Stimulated activated naive CD4-positive, alpha-beta T cell (primary cell): ENCODE measurements at places on chromosomes 12 and 14.

- DNase-seq: no peak
Observed at GRCh38 chr12:119060847-119061796, 79.8 kb downstream of the SRRM4 start.

GRCh38 chr12:14846876-14847580 lies 3.7 kb upstream of the ART4 start:
- DNase-seq: no peak

GRCh38 chr12:45017916-45018315 lies 33.0 kb downstream of the DBX2 start:
- no peak for DNase-seq

DNA sequence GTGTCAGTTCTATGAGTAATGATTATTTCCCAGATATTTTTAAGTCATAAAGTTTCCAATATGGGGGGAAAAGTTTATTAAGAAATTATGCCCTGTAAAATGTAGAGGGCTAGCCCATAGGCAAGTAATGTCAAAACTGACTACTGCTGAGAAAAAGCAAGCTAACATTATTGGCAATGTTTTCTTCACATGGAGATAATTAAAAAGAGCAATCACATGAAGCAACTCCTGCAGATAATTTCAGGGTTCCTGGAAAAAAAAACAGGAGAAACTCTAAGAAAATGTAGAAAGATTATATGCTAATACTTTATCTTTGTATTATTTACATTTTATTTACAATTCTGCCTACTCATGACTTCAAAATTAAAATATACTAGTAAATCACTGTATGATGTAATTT lies 39.8 kb downstream of the PPP1R12A start:
- DNase-seq: no peak

DNA sequence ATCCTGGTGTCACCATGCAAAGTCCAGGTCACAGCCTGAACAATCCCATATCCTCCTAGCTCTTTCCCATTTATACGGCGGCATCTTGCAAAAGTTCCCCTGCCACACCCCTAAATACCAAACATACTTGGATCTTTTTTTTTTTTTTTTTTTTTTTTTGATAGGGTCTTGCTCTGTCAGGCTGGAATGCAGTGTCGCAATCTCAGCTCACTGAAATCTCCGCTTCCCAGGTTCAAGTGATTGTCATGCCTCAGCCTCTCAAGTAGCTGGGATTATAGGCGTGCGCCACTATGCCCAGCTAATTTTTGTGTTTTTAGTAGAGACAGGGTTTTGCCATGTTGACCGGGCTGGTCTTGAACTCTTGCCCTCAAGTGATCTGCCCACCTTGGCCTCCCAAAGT lies 451.3 kb downstream of the GLT1D1 start:
- no peak for DNase-seq

- no peak for DNase-seq
Observed at GRCh38 chr14:71359823-71360222, 452.6 kb downstream of the PCNX1 start.

GRCh38 chr12:123151457-123152454 lies 866 bp upstream of the PITPNM2 start:
- no peak for DNase-seq

- DNase-seq: no peak
Observed at GRCh38 chr12:51868821-51869495, 18.9 kb upstream of the ANKRD33 start.

GRCh38 chr14:88729159-88729558 lies 63.6 kb downstream of the EML5 start:
- DNase-seq: no peak

GRCh38 chr14:67500981-67501380 lies 12.5 kb upstream of the TMEM229B start:
- no peak for DNase-seq

GRCh38 chr12:18054925-18055619 lies 34.9 kb downstream of the RERGL start:
- no peak for DNase-seq

DNA sequence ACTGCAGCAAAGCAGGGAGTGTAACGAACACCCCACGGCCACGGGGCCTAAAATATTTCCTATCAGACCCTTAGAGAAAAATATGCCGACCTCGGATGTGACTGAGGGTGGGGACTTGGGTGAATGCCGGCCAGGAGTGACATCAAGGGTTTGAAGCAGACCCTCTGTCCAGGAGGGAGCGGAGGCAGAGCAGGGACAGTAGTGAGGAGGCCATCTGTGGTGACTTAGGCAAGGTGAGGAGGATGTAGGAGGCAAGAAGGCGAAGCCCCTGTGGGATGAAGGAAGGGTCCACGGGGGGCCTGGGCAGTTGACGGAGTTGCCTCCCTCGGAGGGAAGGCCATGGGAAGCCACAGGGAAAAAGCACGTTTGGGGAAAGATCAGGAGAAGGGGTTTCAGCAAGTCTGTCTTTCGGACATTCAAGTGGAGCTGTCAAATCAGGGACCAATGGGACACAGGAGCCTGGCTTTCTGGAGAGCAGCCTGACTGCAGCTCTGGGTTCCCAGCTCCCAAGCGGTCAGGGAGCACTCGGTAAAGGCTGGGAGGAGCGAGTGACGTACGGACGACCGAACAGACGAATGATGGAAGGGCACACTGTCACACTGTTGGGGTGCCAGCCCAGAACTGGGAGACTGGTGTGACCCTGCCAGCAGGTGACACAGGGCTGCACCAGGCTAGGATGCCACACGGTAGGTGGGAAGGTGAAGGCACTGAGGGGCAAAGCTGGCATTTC lies 74.3 kb downstream of the MOK start:
- no peak for DNase-seq

DNA sequence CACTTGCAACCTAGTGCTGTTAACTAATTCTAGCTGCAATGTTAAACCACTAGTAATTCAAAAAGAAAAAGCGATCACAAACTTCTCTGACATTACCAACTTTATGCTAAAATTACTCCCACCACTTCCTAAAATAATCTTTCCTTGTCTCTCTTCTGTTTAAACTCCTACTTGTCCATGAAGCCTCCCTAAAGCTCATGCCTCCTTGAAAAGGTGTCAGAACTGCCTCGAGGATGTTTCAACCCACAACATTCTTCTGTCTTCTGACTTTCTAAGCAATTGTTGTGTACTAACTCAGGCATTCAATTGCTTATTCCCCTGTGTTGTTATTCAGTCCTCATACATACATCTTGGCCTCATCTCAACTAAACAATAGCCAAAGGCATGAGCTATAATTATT lies 5.9 kb downstream of the GNPTAB start:
- no peak for DNase-seq
